ENCODE measurements at places on chromosomes 2 and 18. TPM values are rescaled to one million over a fixed set of nuclear protein-coding genes. Genes with fewer than 3 reads are reported as not detected.

Gene GALNT3
- 7.8 TPM for total RNA-seq

Gene FSHR
- total RNA-seq = not detected

Gene TLX2
- not detected for total RNA-seq

Gene TACR1
- 0.94 TPM for total RNA-seq

Gene ALLC
- not detected for total RNA-seq

Gene CFAP65
- 0.63 TPM for total RNA-seq

Gene MAP3K19
- 1.6 TPM for total RNA-seq

Gene SGO2
- total RNA-seq = 9.1 TPM

Gene TRIM54
- total RNA-seq = not detected

Gene DNPEP
- 17.2 TPM for total RNA-seq

Gene CLEC4F
- not detected for total RNA-seq

Gene DUSP2
- total RNA-seq = 4.4 TPM

Gene FAM117B
- 51.6 TPM for total RNA-seq

Gene PARD6G
- total RNA-seq = 11.6 TPM

Gene IL36RN
- total RNA-seq = not detected

Gene SERPINB10
- total RNA-seq = not detected

Gene PPP1R1C
- 0.94 TPM for total RNA-seq

Gene CNTNAP5
- total RNA-seq = 65.1 TPM

Gene MYCN
- 75.1 TPM for total RNA-seq

Gene ANKRD53
- total RNA-seq = 1.9 TPM

Gene SLC4A3
- total RNA-seq = 34.4 TPM

Gene ARHGEF33
- 6.9 TPM for total RNA-seq

Gene GAL3ST2
- 1.3 TPM for total RNA-seq

Gene INPP1
- total RNA-seq = 24.1 TPM

Gene FAM124B
- total RNA-seq = 6.9 TPM

Gene CCL20
- not detected for total RNA-seq

Gene GALR1
- 0.31 TPM for total RNA-seq

Gene ACMSD
- not detected for total RNA-seq

Gene LCT
- total RNA-seq = not detected

Gene FAM110C
- 2.8 TPM for total RNA-seq

Gene CCDC195
- total RNA-seq = not detected

Gene IL36A
- not detected for total RNA-seq

Gene PROKR1
- total RNA-seq = 2.8 TPM

Gene LAMA1
- total RNA-seq = 26.0 TPM

Gene TRPM8
- not detected for total RNA-seq

Gene DNER
- 93.3 TPM for total RNA-seq

Gene CNOT9
- total RNA-seq = 53.8 TPM

Gene HDLBP
- total RNA-seq = 209 TPM

Gene ATP6V1B1
- not detected for total RNA-seq

Gene FKBP1B
- 64.5 TPM for total RNA-seq

Gene GRP
- total RNA-seq = 18.5 TPM

Gene FAM228A
- 9.4 TPM for total RNA-seq

Gene TTN
- total RNA-seq = 6.3 TPM

Gene KLHL41
- total RNA-seq = 2.8 TPM

Gene CDK15
- not detected for total RNA-seq

Gene EFR3B
- total RNA-seq = 69.5 TPM

Gene DCC
- 24.1 TPM for total RNA-seq

Gene NT5DC4
- total RNA-seq = not detected

Gene RAPGEF4
- 27.5 TPM for total RNA-seq

Gene HOXD4
- not detected for total RNA-seq

Gene PNKD
- total RNA-seq = 14.4 TPM

Gene WIPF1
- total RNA-seq = 3.8 TPM

Gene SP140
- total RNA-seq = 1.9 TPM

Gene ZNF385B
- 18.2 TPM for total RNA-seq

Gene CAPN14
- total RNA-seq = 4.1 TPM

Gene SEMA4F
- 20.7 TPM for total RNA-seq

Gene NEB
- 2.5 TPM for total RNA-seq

Gene SPAG16
- total RNA-seq = 74.2 TPM
